ENCODE measurements at places on chromosomes 2 and 18.
A peak's percentile ranks its signal among the peaks of the same experiment; 100 is the strongest.

- no peak for DNase-seq
Measured at GRCh38 chr2:24359129-24360049, 947 bp downstream of the ITSN2 start.

GRCh38 chr2:230821261-230821990 is 43.3 kb upstream of the ITM2C start:
- DNase-seq = no peak

DNA sequence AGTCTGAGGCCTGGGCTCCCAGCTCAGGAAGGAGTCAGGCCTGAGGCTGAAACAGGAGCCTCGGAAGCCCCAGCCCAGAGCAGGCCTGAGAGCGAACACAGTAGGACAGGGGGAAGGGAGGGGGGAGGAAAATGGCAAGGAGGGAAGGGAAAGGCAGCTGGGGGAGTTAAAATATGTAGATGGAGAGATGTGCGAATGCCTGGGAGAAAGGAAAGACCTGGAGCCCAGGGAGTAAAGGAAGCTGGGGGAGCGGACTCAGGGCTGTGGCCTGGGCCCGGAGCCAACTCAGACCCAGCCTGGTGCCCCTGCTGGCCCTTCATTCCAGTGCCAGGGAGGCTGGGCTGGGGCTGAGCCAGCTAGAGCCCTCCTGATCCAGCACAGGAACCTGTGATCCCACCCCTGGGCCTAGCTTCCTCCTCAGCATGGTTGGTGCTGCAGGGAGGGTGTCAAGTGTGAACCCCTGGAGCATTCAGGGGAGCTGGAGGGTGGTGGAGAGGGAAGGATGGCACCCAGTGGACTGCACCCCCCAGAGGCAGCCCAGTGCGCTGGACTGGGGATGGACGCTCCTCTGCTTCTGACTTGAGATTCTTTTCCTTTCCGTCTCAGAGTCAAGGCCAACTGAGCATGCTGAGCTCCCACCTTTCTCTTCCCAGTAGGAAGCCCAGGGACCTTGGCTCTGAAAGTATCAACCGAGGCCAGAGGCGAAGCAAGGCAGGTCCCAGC is 46.3 kb downstream of the EMX1 start:
- DNase-seq = no peak

DNA sequence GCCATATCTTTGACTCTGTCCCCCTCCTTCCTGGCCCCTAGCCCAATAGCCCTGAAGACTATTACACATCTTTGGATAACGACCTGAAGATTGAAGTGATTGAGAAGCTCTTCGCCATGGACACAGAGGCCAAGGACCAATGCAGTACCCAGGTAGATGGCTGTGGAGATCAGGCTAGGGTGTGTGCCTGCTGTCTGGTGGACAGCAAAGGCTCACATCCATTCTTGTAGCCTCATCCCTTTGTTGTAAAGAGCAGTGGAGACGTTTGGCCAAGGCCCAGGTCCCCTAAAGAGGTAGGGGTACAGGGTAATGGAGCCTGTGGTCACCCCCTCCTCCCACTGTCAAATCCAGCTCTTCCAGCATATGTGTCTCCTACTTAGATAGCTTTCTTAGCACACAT is 81.4 kb downstream of the EPAS1 start:
- no peak for DNase-seq

GRCh38 chr2:38239452-38239851 is 137.6 kb downstream of the ATL2 start:
- DNase-seq = no peak

- DNase-seq = no peak
Measured at GRCh38 chr2:237280229-237280628, 133.7 kb downstream of the COL6A3 start.

GRCh38 chr2:64586883-64587481 is 62.9 kb downstream of the AFTPH start:
- DNase-seq = no peak

DNA sequence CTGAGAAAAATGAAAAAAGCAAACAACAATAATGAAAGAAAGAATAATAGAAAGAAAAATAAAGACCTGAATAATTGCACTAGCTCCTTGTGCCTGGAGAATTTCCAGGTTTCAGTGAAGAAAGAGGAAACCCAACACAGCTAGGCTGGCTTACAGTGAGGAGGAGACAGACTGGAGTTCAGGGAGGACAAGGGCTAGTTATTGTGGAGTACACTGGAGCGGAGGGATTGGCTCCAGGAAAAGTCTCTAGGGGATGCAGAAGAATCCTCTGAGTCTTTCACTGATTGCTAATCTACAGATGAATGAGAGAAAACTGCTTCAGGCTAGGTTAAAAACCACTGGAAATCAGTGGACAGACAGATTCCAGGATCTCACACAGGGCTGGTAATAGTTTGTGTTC is 163.6 kb upstream of the RBMS1 start:
- DNase-seq = no peak

- DNase-seq = no peak
Measured at GRCh38 chr2:172607379-172607928, 51.6 kb downstream of the PDK1 start.

GRCh38 chr18:79774111-79774510 is 23.6 kb upstream of the KCNG2 start:
- DNase-seq = no peak

GRCh38 chr18:61605376-61606067 is 272.3 kb downstream of the CDH20 start:
- no peak for DNase-seq

DNA sequence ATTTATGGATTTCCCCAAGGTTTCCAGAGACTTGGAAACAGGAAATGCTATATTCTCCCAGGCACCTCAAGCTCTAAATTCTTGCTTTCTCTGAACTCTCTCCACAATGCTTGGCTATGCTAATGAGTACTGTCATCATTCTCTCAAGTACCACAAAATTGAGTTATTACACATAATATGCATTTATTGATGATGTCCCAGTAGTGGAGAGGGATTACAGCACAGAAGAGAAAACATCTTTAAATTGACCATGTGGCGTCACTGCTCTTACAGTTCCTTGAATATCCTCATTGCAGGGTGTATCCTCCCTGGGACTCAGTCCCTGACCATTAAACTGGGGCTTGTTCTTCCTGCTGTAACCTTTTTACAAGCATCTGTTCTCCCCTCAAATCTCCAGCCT is 681.1 kb upstream of the FANCL start:
- no peak for DNase-seq

DNA sequence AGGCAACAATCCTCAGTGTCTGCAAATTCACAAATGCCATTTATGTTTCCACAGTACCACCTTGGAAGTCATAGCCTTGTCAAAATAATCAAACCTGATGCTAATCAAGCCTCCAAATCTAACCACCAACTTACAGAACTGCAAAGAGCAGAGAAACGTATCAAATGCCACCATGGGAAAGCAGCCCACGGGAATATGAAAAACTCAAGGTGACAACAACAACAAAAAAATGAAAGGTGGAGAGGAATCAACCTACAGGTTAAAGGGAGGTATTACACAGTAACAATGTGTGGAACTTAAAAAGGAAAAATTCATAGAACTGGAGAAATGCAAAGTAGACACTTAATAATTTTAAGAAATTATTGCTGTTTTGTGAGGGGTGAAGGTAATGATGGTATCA is 46.7 kb downstream of the CD226 start:
- DNase-seq = no peak

- DNase-seq = peak; percentile 52
Measured at GRCh38 chr2:23492921-23493320, 107.9 kb downstream of the KLHL29 start.

- no peak for DNase-seq
Measured at GRCh38 chr2:79453918-79454317, 58.9 kb upstream of the CTNNA2 start.

- DNase-seq = no peak
Measured at GRCh38 chr2:133777574-133777960, 209.3 kb upstream of the NCKAP5 start.

DNA sequence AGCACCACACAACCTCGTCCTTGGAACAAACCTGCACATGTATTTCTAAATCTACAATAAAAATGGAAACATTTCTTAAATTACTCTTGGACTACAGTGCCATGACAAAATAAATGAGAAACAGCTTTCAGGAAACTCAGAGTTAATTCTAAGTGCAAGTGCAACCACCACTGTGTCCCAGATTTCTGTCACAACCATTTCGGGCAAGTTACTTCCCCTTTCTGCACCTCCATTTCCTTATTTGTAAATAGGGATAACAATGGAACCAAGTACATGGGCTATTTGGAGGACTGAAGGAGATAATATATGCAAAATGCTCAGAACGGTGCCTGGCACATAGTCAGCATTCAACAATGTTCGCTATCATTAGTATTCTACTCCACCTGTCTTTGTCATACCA is 93.2 kb downstream of the CACNB4 start:
- DNase-seq = no peak

- DNase-seq = no peak
Measured at GRCh38 chr2:239735829-239736357, 289.2 kb downstream of the NDUFA10 start.

DNA sequence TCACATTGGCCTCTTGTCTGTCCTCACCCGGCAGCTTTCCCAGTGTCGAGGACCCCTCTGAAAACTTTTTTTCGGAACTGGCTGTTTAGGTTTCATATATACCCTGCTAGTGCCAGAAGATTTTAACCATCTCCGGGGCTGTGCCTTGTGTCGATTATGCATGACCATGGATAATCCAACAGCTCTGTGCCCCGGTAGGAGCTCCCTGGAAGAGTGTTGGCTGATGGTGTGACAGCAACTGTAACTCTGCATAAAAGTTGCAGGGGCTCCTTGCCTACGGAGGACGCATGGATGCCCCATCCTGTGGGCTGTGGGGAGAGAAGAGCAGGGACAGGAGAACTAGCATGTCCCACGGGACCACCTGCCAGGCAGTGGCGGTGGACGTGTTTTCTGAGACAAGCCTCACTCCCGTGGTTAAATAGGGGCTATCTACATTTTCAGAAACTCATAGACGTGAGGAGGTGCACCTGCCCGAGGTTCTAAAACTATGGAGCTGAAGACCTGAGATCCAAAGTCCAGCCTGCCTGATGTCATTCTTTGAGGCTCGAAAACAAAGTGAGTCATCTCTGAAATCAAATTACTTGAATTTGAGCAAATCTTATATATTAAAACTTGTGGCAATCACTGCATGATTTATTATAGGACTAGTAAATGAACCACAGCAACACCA is 437.2 kb upstream of the HS6ST1 start:
- DNase-seq = no peak

DNA sequence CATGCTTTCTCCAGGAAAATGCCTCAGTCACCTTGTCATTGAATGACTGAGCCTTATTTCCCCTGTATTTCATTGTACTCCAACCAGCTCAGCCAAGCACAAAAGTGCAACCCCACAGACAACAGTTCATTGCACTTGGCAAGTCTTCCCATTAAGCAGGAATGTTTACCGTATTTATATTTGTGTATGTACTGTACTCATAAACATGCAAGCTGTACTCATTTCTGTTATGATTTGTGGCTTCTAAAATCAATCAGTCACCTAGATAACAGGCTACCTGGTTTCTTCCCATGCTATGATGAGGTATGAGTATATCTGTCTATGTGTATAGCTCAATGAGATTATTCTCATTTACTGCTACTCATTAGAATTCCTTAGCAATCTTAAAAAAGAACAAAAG is 505.5 kb upstream of the FAM98A start:
- no peak for DNase-seq

DNA sequence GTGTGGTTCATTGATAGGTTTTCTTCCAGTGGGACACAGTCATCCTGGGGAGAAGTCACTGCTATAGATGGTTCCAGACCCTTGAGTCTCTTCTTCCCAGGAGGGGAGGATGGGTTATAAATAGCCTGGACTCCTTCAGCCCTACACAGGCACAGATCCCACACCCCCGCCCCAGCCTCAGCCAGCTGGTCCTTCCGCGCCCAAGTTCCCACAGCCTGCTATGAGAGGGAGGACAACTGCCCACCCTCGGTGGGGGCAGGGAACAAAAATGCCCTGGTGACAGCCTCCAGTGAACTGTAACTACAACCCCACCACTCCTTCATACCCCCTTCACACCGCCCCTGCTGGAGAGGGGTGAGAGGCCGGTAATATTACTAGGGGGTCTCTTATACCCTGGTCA is 3.2 kb downstream of the ZBTB7C start:
- no peak for DNase-seq

DNA sequence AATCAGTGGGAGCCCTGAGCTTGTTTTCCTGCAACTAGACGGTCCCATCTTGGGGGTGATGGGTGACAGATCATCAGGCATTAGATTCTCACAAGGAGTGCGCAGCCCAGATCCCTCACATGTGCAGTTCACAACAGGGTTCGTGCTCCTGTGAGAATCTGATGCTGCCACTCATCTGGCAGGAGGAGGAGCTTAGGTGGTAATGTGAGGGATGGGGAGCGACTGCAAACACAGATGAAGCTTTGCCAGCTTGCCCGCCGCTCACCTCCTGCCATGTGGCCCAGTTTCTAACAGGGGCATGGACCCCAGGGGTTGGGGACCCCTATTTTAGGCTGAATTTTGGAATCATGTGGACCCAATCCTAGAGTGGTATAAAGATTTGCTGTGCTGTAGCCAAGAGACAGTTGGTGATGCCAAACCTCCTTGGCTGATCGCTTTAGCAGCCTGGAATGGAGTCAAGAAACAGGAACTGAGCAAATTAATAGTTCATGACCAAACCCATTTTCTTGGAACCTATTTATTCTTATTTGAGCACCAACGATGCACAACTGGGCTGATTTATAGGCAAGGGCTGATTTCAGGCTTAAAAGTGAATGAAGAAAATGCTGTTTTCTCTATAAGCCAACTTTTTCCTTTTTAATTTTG is 25.7 kb downstream of the LPIN1 start:
- DNase-seq = no peak

DNA sequence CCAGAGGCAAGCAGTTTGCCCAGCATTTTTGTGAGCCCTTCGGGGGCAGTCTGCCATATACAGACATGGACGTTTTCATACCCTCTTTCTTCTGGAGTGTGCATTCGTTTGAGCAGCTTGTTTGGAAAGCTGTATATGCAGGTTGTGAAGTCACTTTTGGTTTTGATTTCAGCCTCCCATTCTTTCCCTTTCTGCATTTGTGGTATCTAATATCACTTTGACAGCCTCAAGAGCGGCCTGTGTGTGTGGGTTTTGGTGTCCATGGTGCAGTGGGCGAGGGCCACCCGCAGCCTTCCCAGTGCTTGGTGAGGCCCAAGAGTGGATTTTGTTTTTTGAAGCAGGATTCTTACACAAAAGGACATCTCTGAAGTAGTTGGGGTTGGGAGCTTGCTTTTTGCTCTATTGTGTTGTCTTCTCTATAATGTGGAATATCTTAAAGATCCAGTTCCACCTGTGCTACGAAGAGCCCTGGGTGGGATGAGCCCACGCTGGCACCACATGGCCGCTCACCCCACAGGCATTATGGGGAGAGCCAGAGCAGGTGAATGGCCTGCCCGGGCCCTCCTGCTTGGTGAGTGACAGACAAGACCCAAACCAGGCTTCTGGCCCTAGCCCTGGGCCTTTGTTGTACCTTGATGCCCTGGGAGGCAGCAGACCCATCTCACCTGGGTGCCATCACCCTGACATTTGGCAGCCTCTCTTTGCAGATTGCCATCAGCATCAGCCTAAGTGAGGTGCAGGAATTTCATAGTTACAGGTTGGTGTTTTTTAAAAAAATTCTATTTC is 29.5 kb downstream of the INPP4A start:
- no peak for DNase-seq

DNA sequence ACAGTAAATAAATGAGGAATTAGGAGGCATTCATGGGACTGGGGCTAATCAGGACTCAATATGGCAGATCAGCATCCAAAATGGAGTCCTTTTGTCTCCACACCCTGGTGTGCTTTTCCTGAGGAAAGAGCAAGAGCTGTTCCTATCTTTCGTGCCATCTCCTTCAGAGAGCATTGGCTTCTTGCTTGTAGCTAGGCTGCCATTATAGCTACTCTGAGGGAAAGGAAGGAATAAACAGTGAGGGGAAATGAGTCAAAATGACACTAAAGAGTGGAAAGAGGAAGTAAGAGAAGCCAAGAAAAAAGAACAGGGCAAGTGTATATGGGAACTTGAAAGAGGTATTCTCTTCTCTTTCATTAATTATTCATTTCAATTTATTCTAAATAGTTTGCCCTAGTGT is 8.4 kb upstream of the NMI start:
- no peak for DNase-seq

Measured in HuH-7 (cell line).